ENCODE measurements at places on chromosomes 7 and 10. TPM values are rescaled to one million over a fixed set of nuclear protein-coding genes. Genes with fewer than 3 reads are reported as not detected.

The ABCA13 gene
- polyA plus RNA-seq = 0.88 TPM

The PRF1 gene
- 0.45 TPM for polyA plus RNA-seq

The GFRA1 gene
- polyA plus RNA-seq = 22.4 TPM

The LRRC18 gene
- polyA plus RNA-seq = not detected

The TET1 gene
- polyA plus RNA-seq = 10.0 TPM

The CRHR2 gene
- 0.20 TPM for polyA plus RNA-seq

The GPR26 gene
- polyA plus RNA-seq = 0.05 TPM

The DOCK4 gene
- polyA plus RNA-seq = 20.9 TPM

Measured in renal pelvis (tissue), 12 donors.